ENCODE measurements at places on chromosomes 7 and 10. TPM values are rescaled to one million over a fixed set of nuclear protein-coding genes. Genes with fewer than 3 reads are reported as not detected.

DNA sequence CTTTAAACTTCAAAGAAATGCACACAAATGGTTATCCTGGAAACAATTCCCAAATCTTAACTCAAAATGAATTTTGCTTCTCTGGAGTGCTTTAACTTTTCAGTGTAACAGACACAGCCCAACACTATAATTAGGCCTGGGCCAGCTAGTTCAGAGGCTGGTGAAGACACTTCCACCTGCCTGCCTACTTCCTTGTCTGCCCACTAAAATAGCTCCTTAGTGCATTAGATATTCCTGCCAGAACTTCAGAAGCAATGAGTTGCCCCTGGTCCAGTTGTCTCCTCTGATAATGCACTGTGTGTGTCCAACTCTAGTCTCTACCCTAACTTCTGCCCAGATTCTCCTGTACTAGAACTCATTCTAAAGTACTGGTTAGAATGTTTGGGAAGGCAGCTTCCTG lies 150.9 kb upstream of the PRSS58 start:
- no peak for DNase-seq

DNA sequence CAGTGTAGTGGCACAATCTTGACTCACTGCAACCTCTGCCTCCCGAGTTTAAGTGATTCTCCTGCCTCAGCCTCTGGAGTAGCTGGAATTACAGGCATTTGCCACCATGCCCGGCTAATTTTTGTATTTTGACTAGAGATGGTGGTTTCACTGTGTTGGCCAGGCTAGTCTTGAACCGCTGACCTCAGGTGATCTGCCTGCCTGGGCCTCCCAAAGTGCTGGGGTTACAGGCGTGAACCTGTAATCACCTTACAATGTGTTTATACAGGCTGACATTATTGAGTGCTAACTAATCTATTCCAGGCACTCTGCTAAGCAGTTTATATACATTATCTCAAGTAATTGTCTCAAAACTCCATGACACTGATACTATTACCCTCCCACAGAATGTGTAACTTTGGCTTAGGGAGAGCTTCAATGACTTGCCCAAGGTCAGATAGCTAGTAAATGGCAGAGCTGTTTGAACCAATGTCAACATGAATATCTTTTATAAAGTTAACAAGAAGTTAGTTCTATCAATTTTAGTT lies 36.8 kb downstream of the KIFBP start:
- DNase-seq = no peak

DNA sequence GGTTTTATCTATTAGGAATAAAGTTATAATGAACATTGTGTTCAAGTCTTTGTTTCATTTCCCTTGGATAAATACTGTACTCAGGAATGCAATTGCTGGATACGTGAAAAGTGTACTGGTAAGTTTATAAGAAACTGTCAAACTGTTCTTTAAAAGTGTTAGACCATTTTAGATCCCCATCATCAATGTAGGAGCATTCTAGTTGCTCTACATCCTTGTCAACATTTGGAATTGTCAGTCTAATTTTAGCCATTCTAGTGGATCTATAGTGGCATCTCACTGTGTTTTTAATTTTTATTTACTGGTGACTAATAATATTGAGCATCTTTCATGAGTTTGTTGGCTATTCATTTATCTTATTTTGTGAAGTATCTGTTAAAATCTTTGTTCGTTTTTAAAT lies 354.0 kb upstream of the NRP1 start:
- no peak for DNase-seq

DNA sequence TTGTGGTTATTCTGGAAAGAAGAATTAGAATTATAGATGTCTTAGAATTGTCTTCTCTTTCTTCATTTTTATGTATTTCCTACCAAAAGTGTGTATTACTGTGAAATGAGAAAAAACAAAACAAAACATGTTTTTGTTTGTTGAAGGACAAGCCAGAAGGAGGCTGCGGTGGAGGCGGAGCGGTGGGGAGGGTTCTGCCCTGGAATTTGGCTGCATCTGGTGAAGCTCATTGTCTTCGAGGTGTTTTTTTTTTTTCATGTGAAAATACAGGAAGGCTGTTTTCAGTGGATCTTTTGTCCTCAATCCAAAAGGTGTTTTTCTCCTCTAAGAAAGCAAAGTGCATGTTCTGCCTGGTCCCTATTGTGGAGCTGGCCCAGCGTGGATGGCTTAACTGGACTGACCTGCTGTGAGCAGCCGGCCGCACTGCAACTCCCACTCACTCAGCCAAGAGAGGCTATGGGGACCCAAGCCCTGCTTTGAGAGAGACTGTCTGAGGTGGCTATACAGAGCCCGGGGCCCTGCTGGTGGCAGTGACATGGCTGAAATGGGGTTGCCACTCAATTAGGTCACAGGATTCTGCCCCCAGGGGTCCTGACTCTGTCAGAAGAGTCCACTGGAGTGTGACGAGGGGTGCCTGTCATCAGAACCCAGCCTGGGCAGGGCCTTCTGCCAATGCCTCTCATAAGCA lies 184.9 kb upstream of the MKI67 start:
- no peak for DNase-seq

The IDI2 gene
- not detected for total RNA-seq

GRCh38 chr10:44689368-44689767 lies 221.8 kb upstream of the TMEM72 start:
- no peak for DNase-seq

DNA sequence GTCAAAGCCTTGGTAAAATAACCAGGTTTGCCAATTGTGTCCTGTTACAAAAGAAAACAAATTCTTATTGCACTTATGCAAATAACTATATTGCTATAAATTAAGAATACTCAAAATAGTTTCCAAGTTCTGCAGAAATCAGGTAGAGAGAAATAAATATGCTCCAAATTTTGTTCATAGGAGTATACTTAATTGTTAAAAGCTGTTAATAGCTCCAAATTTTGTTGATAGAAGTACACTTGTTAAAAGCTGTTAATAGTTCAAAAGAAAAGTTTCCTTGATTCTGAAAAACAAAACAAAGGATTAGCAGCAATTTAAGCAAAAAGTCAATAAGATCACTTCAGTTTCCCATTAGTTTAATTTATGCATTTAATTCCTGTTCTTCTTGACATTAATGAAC lies 46.4 kb upstream of the ZNF138 start:
- no peak for DNase-seq

DNA sequence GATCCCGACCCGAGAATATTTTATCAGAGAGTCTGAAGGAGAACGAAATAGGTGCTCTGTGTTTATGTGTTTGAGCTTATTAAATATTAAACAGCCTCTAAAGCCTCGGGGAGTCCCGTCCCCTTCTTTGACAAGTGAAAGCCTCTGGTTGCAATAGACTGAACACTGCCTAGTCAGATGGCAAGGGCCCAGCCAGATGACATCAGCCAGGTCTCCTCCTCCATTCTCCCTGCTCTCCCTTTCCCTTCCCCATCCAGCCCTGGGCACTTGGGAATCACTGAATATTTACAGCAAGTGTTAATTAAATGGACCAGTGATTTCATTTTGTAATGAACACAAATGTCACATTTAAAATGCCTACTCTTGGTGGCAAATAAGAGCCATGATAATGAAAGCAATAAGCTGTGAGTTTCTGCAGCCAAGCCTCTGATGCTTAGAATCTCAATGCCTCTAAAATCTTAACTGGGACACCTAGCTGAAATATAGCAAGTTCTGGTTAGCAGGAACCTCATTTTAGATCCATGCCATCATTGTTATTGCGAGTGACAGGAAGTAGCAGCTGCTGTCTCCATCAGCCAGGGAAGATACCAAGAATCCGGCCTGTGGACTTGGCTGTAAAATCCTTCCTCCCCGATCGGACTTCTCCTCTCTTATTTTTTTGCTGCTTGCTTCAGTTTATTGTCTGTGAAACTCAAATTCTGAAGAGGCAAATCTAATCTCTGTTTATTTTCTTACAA lies 202.1 kb downstream of the PRPF18 start:
- DNase-seq = no peak

DNA sequence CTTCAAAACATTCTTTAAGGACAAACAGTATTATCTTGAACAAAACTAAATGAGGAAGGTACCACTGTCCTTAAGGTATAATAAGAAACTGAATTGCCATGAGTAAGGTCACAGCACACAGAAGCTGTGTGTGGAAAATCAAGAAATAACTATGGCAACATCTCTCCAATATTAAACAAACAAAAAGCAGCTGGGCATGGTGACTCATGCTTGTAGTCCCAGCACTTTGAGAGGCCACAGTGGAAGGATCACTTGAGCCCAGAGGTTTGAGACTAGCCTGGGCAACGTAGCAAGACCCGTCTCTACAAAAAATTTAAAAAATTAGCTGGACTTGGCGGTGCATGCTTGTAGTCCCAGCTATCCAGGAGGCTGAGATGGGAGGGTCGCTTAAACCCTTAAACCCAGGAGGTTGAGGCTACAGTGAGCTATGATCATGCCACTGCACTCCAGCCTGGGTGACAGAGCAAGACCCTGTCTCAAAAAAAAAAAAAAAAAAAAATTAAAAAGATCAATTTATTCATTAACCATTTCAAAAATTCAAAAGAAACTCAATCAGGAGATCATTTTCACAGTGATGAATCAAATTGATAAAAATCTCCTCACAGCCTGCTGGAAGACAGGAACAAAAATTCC lies 195.4 kb downstream of the SKIDA1 start:
- DNase-seq = no peak

The RNF133 gene
- not detected for total RNA-seq

DNA sequence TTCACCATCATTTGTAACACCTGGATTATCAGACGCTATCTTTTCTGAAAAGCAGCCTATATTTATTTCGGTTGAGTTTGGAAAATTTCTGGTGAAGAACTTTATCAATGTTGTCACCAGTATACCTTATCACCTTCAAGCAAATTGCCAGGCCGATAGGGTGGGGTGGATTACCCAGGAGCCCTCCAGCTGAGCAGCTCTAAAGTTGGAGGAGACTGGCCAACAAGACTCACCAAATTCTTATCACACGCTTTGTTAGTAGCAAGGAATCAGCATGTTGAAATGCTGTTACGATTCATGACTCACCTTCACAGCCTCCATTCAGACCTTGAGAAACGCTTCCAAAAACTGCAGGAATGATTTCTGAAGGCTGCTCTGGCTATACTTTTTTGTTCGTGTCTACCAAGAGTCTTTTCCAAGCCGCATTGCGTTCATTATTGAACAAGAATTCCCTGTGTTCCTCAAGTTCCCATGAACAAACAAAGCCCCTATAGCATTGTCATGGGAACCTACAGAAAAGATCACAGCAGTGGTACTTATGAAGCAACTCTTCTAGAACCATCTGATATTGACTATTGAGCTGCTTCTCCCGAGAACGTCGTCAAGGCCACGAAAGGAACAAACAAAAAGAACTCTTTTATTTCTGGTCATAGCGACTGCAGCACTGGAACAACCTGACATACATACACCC lies 291.4 kb downstream of the SFMBT2 start:
- DNase-seq = no peak

The ATRNL1 gene
- not detected for total RNA-seq

- no peak for DNase-seq
These were observed 5.1 kb upstream of the BAZ1B start for GRCh38 chr7:73526896-73527821.

The ZNF727 gene
- total RNA-seq = not detected

DNA sequence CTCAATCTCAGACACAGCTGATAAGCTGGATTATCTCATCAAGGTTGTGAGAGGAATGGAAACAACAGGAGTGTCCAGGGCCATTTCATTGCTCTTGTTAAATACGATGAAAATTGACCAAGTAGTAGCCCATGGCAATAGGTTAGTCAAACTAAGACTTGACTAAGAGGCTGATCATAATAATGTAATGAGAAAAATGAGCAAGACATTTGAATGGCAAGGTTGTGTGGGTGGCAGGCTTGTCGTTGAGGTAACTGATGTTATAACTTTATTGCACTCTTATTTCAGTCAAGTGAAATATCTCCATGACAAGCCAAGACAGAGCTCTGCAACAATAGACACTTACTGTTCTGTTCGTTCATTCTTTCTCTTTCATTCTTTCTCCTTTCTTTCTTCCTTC lies 532.0 kb downstream of the GATA3 start:
- no peak for DNase-seq

The VWDE gene
- 0.71 TPM for total RNA-seq
